ENCODE measurements at places on chromosomes 1 and 21.

DNA sequence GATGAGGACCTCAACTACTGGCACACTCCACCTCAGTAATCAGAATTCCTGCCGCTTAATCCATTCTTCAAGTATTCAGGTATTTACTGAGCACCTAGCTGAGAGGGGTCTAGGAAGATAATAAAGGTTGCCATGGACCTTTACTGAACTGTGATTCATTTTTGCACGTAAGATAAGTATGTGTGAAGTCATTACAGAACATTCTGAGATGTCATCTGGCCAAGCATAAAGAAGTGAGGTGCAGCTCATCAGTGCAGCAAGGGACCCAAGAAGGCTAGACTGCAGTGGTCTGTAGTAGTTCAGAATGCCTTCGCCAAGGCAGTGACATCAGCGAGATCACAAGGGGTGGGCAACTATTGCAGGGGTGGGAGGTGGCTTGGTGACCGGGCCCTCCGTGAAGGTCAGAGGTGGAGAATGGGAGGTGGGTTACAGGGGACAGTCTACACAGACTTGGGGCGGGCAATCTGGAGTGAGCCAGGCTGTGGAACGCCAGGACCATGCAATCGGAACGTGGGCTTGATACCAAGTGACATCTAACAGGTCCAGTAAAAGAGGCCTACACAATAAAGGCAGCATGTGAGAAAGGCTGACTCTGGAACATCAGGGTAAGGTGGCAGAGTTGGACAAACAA is 107.4 kb downstream of the SLC45A1 start:
- no peak for DNase-seq

GRCh38 chr1:171140401-171140800 is 44.7 kb upstream of the FMO2 start:
- DNase-seq, result no peak

DNA sequence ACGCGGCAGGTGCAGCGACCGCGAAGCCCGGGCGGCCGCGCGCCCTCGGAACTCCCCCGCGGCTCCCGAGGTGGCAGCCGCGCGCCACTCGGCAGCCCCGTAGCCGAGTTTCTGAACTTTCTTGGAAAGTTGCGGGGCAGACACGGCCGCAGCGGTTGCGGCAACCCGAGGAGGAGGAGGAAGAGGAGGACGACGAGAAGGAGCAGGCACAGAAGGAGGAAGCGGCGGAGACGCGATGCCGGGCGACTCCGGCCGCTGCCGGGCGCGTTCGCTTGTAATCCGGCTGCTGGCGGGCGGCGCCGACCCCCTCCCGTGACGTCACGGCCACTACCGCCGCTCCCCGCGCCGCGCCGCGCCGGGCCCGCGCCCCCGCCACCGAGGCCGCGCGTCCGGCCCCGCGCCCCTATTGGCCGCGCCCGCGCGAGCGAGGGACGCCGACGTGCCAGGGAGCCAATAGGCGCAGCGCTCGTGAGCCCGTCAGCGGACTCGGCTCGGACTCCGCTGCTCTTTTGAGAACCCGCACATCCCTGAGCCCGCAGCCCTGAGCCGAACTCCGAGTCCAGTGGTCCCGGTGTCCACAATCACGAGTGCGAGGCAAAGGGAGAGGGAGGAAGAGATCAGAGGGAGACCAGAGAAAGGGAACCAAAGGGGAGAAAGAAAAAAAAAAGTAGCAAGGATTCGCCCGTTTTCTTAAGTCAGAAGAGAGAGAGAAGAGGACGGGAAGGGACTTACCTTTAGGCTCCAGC is 736 bp upstream of the BARHL2 start:
- DNase-seq, result peak; percentile 44

- no peak for DNase-seq
Measured at GRCh38 chr1:41386196-41386663, 25.0 kb downstream of the FOXO6 start.

Measured in GM20000 (cell line).